ENCODE measurements at places on chromosomes 3 and 15.

GRCh38 chr15:68334661-68335124, 57.1 kb downstream of the FEM1B start:
- no peak for DNase-seq

- no peak for DNase-seq
These were observed 556.5 kb upstream of the KCNMB2 start for GRCh38 chr3:177979703-177980102.

GRCh38 chr3:134359121-134360010, 14.9 kb downstream of the AMOTL2 start:
- no peak for DNase-seq

DNA sequence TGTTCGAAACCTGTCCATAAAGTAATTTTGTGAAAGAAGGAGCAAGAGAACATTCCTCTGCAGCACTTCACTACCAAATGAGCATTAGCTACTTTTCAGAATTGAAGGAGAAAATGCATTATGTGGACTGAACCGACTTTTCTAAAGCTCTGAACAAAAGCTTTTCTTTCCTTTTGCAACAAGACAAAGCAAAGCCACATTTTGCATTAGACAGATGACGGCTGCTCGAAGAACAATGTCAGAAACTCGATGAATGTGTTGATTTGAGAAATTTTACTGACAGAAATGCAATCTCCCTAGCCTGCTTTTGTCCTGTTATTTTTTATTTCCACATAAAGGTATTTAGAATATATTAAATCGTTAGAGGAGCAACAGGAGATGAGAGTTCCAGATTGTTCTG, 44.4 kb downstream of the AGTR1 start:
- no peak for DNase-seq

GRCh38 chr3:116103868-116104530, 341.3 kb downstream of the LSAMP start:
- no peak for DNase-seq

GRCh38 chr3:58497097-58497496, 5.2 kb downstream of the KCTD6 start:
- no peak for DNase-seq

DNA sequence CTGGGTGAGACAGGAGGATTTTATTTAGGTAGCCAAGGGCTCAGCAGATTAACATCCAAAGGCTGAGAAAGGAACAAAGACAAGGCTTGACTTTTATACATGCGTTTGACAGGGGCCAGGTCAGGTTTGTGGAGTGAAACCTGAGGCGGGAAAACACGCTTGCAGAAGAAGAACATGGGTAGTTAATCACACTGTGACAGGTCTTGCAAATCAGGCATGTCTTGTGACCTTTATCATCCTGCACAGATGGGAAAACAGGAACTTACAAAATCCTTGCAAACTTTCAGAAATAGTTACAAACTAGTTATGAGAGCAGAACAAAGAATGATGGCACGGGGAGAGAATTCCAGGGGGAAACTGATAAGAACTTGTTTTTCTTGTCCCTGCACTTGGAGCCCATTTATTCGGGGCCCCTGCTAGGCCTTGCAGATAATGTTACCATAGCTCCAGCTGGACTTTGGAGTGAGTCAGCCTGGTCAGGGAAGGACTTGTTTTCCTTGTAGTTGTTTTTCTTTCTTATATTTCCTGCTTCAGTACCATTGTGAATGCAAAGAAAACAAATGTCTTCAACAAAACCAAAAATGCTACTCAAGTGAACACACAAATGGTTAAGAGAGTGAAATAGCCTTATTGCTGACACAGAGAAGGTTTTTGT, 965.9 kb upstream of the ROBO1 start:
- peak; percentile 100 for DNase-seq

GRCh38 chr3:168102735-168103410, 7.1 kb upstream of the GOLIM4 start:
- no peak for DNase-seq

DNA sequence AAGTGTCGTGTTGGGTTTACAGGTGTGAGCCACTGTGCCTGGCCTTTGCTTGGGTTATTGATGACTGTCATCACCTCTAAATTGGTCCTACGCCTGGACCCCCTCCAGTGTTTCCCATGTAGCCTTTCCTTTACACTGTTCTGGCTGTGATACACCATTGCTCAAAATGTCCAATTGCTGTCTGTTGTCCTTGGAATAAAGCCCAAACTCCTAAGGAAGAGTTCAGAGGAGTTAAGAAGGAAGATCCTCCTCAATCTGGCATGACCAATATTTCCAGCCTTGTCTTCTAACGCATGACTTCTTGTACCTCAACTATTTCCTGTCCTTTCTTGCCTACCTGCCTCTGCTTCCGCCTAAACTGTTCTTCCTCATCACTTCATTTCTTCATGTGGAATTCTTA, 113.1 kb downstream of the POLR2M start:
- DNase-seq = no peak

DNA sequence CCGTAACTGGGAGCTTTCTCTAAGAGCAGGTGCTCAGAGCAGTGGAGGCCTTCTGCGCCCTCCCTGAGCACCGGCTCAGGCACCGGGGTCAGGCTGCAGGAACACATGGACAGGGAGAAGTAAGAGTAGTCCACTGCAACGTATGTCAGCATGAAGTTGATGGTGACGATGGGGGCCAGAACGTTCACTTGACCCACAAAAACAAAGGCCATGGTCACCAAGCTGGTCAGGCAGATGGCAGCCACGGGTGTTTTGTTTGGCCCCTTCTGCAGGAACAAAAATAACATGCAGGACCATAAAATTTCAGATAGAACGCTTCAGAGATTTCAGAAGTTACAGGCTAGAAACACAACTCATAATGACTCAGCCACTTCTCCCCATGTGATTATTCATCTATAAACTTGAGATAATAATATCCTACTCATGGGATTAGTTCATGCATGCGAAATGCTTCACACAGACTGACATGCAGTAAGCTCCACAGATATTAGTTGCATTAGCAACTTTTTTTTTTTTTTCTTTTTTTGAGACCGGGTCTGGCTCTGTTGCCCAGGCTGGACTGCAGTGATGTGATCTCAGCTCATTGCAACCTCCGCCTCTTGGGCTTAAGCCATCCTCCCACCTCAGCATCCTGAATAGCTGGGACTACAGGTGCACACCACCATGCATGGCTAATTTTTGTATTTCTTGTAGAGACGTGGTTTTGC, 52.2 kb upstream of the HEG1 start:
- no peak for DNase-seq
